ENCODE measurements at places on chromosomes 5 and 9.

GRCh38 chr9:129933185-129934040 lies 98.2 kb downstream of the USP20 start:
- DNase-seq = no peak

DNA sequence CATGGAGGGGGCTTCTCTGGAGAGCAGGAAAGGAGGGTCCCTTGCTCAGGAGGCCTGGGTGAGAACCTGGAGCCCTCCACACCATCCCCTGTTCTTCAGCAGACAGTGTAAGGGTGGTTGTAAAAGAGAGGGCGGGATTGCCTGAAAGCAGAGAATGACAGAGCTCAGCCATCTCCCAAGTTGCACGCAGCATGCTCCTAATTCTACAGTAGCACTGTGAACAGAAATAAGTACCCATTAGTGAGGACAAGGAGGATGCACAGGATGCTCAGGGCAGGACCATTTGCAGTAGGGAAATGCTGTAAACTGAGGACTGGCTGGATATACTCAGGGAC lies 8.4 kb downstream of the CCDC69 start:
- no peak for DNase-seq

- no peak for DNase-seq
Measured at GRCh38 chr9:91289244-91289643, 72.5 kb downstream of the AUH start.

GRCh38 chr5:134874831-134875655 lies 872 bp downstream of the TXNDC15 start:
- no peak for DNase-seq

GRCh38 chr5:148125641-148126040 lies 42.7 kb upstream of the SPINK14 start:
- no peak for DNase-seq

GRCh38 chr5:165224366-165225045 lies 1719.1 kb downstream of the MAT2B start:
- DNase-seq = no peak

DNA sequence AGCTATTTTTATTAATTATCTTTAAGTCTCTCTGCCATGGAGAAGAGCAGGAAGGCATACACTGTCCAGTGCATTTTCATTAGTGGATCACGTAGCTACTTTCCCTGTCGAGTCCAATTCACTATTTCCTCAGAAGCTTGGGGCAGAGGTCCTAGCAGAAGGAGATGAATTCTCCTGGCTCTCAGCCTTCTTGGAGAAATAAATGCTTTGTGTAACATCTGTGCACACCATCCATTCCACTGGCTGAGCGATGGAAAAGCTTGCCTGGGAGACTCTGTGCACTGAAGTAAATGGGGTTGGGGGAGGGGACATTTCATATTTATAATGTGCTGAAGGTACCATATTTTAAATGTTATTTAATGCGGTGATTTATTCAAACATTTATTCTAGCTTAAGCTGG lies 23.4 kb downstream of the PROP1 start:
- DNase-seq = no peak

GRCh38 chr5:119200795-119201194 lies 129.9 kb downstream of the DMXL1 start:
- no peak for DNase-seq

Measured in NCI-H1105 treated with DMSO at 0.1 percent for 48 hours (cell line).